ENCODE measurements at places on chromosomes 6 and 20.

- DNase-seq, result no peak
These were observed 18.3 kb downstream of the SESN1 start for GRCh38 chr6:109076377-109076776.

GRCh38 chr6:127301199-127301700 lies 34.6 kb downstream of the RNF146 start:
- DNase-seq, result no peak

GRCh38 chr6:119934816-119935215 lies 585.3 kb upstream of the MAN1A1 start:
- DNase-seq, result no peak

GRCh38 chr6:16048221-16048620 lies 80.7 kb upstream of the MYLIP start:
- DNase-seq, result no peak

- no peak for DNase-seq
These were observed 3.1 kb downstream of the MMP9 start for GRCh38 chr20:46011631-46012482.

DNA sequence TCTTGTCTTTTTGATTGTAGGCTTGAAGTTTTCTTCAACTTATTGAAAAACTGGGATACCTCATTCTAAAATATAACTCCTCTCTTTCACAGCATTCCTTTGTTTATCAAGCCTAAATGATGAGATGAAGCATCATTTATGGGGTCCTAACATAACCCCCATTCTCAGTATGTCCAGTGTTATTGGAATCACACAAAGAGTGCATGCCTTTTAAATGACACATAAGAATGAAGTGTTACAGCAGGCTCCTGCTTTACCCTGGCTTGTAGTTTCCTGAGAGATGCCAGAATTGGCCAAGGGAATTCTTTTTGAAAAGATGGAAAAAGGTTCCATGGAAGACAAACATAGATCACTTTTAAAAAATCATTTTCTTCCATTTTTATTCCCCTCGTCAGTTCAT lies 502.4 kb downstream of the BCKDHB start:
- DNase-seq, result no peak

GRCh38 chr6:152394303-152394702 lies 242.9 kb downstream of the SYNE1 start:
- DNase-seq, result no peak

DNA sequence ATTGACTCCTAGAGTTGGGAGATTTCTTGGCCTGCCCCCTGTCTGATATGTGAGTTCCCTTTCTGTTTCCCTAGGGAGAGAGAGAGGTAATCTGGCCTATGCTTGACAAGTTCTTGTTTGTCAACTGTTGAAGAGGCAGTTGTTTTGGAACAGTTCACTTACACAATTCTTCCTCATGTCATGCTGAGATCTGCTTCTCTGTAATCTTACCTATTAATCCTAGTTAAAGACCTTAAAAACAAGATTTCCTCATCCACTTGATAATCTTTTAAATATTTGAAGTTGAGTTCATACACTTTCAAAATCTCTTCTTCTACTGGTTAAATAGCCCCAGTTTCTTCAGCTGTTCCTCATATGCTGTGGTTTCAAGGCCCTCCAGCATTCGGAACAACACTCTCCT lies 89.9 kb downstream of the FIG4 start:
- DNase-seq, result no peak

GRCh38 chr6:6085928-6086668 lies 79.4 kb upstream of the NRN1 start:
- no peak for DNase-seq

GRCh38 chr6:137217801-137218472 lies 1.2 kb downstream of the IFNGR1 start:
- DNase-seq, result peak; percentile 22
